Type B pancreatic cell (in vitro differentiated cells): ENCODE measurements at places on chromosomes 1 and 21.
A peak's percentile ranks its signal among the peaks of the same experiment; 100 is the strongest.

- DNase-seq, result no peak
These were observed 167.1 kb downstream of the ATP6V1G3 start for GRCh38 chr1:198373376-198373775.

DNA sequence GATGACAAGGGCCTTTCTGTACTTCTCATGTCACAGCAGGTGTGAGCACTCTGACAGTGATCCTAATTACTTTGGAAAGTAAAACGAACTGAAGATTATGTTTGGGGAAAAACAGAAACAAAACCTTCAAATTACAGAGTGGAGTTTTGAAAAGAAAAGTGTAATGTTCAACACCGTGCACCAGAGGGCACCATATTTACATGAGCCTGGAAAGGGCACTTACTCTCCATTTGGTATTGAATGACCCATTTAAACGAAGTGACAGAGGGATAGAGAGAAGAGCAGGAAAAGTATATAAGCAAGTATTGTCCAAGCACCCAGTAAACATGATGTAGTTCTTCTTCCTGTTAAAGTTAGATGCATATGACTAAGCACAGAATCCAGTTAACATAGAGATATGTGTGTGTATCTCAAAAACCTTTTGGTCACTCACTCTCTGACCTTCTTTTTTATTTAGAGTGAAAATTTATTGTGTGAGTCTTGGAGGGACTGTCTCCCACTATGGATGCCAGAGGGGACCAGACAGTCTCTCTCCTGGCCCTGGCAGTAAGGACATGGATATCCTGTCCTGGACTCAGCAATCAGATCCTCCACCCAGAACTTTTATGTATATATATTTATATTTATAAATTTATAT is 3.8 kb upstream of the RGSL1 start:
- DNase-seq, result no peak

GRCh38 chr1:169868978-169869377 is 24.7 kb downstream of the SCYL3 start:
- DNase-seq, result no peak

- DNase-seq, result peak; percentile 82
These were observed 30.0 kb downstream of the LRRC3 start for GRCh38 chr21:44485254-44485793.

GRCh38 chr1:82451191-82451590 is 650.5 kb downstream of the ADGRL2 start:
- no peak for DNase-seq

- DNase-seq, result no peak
These were observed 17.0 kb downstream of the LHX4 start for GRCh38 chr1:180247061-180247460.

GRCh38 chr21:29501451-29501850 is 202.7 kb downstream of the BACH1 start:
- DNase-seq, result no peak
